Hematopoietic multipotent progenitor cell (in vitro differentiated cells): ENCODE measurements at places on chromosomes 3 and 15.
A peak's percentile ranks its signal among the peaks of the same experiment; 100 is the strongest.

GRCh38 chr3:45665101-45665572 is 24.1 kb upstream of the SACM1L start:
- peak; percentile 78 for DNase-seq

- no peak for DNase-seq
Measured at GRCh38 chr15:85913461-85913860, 118.7 kb upstream of the KLHL25 start.

DNA sequence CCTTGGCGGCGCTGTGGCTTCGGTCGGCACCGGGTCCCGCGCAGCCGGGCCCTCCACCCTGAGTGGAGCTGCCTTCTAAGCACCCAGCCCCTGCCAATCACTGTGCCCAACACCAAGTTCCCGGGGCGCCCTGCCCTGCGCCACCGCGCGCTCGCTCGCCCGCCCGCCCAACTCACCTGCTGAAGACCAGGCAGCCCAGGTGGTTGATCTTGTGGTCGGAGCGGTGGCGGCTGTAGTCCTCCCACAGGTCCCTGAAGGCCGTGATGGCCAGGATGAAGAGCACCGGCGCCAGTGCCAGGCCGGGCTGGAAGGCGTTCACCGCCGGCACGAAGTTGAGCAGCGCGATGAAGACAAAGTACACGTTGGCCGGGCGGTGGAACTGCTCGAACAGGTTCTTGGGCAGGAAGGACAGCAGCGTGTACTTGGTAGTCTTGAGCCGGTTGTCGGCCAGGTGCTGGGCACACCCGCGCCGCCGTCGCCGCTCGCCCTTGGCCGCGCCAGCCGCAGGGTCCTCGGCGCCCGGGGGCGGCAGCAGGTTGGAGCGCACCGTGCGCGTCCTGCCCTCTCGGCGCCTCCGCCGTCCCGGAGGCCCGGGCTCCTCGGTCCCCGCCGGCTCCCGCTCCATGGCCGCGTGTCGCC is 536 bp downstream of the ATP10A start:
- peak; percentile 32 for DNase-seq

GRCh38 chr3:50848308-50848707 is 173.6 kb downstream of the DOCK3 start:
- no peak for DNase-seq

DNA sequence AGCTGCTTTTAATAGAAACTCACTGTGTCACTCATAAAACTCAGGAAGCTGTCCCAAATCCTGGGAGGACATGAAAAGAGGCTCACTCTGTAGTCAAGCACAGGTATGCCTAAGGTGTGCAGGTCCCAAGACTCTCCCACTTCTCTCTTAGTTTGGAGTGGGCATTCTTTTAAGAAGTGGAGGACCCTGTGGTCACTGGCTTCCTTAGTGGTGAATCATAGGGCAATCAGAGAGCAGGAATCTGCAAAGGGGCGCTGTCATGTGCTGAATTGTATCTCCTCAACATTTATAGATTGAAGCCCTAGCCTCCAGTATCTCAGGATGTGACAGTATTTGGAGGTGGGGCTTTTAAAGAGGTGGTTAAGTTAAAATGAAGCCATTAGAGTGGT is 47.2 kb upstream of the ZBTB38 start:
- no peak for DNase-seq

- DNase-seq, result no peak
Measured at GRCh38 chr15:91110407-91110806, 10.3 kb downstream of the SV2B start.

GRCh38 chr3:129954514-129954913 is 20.0 kb upstream of the TRH start:
- DNase-seq, result no peak

DNA sequence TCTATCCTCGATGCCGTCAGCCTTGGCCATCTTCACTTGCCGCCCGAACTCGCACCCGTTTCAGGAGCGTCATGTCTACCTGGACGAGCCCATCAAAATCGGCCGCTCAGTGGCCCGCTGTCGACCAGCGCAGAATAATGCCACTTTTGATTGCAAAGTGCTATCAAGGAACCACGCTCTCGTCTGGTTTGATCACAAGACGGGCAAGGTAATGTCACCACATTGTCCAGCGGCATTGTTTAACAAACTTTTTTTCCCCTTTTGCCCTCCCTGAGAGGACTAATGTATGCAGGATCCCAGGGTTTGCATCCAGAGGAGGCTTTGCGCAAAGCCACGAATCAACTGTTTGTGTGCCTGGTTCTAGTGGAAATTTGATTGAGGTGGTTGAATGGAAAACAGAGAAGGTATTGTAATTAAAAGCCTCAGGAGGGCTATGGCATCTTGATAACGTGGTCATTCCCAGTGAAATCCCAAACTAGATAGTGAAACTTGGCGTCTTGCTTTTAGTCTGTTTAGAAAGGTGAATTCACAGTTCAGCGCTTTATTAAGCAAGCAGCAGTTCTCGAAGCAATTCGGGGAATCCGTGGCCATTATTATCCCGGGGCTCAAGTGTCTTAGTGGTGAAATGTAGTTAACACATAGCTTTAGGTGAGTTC is 1.7 kb downstream of the SLMAP start:
- DNase-seq, result no peak

DNA sequence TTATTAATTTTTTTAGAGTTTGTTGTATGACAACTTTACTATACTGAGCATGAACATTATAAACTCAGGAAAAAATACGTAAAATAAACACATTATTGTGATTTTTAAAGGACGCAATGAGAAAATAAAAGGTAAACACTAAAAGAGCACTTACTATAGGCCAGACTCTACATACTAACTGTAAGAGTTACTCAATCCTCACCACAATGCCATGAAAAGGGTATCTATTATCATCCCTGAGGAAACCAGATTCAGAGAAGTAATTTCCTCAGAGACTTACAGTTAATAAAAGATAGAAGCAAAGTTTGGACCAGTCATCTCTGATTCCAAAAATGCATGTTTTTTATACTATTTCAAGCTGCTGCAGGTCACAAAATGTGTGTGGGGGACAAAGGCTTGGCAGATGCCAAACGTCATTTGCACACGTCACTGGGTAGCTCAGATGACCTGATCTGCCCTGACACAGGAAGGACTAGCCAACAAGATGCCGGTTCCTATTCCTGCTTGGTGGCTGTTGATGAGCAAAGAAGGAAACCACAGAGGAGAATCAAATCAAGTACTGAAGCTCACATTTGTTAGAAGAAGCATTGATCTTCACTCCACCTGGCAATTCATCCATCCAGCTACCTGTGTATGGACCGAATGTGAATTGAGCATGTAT is 42.3 kb downstream of the KLHL6 start:
- DNase-seq, result peak; percentile 64

GRCh38 chr15:77506311-77507142 is 85.8 kb downstream of the HMG20A start:
- DNase-seq, result no peak

- no peak for DNase-seq
Measured at GRCh38 chr3:23301819-23302218, 98.7 kb downstream of the UBE2E2 start.

- DNase-seq, result no peak
Measured at GRCh38 chr15:64478863-64479262, 18.5 kb downstream of the ZNF609 start.

GRCh38 chr3:194773771-194774455 is 88.2 kb downstream of the FAM43A start:
- no peak for DNase-seq

- no peak for DNase-seq
Measured at GRCh38 chr3:109057056-109057455, 60.9 kb downstream of the MORC1 start.

- DNase-seq, result no peak
Measured at GRCh38 chr15:95868450-95868849, 462.1 kb upstream of the NR2F2 start.

DNA sequence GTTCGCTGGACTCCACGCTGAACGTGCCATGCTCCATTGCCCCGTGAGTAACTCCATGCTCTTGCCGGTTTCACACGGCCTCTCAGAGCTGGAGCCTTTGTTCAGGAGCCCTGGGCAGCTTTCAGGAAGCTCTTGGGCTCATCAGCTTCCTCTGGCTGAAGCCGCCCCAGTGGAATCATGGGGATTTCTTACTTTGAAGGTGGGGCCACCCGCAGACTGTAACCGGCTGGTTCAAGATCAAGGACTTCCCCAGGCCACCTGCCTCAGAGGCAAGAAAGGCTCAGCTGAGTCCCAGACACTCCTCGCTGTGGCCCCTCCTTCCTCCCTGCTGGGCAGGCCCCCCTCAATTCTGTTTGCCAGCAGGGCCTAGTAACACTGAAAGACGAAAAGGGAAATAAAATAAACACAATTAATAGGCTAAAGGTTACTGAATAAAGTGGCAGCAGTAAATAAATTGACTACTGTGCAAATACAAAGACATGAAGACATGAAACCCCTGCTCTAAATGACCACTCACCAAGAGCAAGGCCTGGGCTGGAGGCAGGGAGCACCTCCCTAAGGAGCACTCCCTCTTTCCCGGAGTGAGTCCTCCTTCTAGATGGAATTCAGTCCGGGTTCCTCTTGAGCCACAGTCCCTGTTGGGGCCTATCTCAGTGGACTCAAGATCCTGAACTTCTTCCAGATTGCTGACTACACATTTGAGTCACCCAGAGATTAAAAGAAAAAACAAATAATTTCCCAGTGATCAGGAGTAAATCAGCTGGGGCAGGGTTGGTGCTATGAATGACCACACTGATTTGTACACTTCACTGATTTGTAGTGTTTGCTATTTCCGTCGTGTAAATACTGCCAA is 51.0 kb downstream of the ZDHHC19 start:
- DNase-seq, result no peak

DNA sequence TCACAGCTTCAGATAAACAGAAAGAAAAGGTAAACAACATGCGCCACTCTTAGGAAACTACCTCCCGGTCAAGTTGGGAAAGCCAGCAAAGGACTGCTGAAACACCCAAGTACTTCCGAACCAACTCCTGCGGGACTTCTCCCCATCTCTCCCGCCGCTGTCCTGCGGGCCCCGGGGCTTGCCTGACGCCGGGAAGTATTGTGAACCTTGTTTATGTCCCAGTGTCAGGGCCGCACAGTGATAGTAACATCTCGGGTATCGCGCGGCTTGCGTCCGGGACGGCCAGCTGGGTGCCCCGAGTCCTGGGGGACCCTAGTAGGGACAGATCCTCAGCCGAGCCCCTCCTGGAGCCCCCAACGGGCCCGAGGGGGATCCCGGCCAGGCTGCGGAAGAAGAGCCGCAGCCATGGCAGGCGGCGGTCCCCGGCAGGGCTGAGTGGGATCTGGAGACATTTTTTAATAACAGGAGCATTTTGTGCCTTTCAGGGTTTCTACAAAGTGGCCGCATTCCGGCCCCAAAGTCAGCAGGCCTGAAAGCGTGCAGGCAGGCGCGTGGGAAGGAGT is 756 bp downstream of the CLPX start:
- DNase-seq, result peak; percentile 48

- DNase-seq, result peak; percentile 81
Measured at GRCh38 chr3:59056706-59057105, 6.9 kb upstream of the CFAP20DC start.

- no peak for DNase-seq
Measured at GRCh38 chr3:103785537-103785936, 1350.7 kb downstream of the ZPLD1 start.

DNA sequence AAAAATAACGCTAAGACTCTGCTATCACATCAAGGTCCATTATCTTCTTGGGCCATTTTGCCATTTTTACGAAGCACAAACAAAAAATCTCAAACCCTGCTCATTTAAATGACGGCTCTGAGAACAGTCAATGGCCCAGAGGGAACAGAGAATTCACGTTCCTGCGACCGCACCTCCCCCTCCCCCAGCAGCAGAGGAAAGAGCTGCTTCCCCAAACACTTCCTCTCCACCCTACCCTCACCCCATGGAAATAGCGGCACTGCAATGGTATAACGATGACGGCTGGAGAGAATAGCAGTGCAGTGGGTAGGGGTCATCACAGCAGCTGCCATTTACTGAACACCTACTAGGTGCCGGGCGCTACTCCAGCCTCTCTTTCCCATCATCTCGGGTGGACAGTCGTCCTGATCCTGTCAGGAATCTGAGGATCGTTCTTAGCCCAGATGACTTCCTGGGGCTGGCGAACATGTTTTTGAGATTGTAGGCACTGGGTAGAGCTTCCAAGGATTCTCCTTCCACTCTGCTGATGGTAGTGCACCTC is 113.3 kb downstream of the IQSEC1 start:
- DNase-seq, result peak; percentile 63

DNA sequence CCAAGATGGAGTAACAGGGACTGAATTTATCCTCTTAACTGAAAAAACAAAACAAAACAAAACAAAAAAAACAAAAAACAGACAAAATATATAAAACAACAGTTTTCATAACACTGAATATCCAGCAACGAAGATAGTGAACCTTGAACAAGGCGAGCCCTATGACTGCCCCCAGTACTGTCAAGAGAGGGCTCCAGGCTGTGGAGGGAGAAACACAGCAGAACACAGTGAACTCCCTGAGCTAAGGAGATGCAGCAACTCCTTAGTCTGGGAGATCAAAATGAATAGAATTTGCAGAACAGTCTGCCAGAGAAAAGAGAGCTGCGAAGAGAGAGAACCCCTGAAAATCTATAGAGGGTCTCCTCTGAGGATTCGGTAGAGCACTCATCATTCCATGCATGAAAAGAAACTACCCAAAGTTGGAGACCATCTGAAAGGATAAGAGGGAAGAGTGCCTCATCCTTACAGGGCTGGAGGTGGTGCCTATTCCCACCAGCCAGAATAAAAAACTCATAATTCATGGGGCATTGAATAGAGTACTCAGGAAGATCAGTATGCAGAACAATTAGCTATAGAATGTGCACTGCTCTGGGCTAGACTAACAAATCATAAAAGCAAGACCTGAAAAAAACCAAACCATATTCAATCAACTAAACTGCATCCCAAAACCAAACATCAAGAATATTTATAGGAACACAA is 101.8 kb downstream of the FRMD4B start:
- no peak for DNase-seq

GRCh38 chr3:83877910-83878309 is 1080.9 kb upstream of the CADM2 start:
- no peak for DNase-seq

- no peak for DNase-seq
Measured at GRCh38 chr3:115380883-115381572, 233.9 kb upstream of the ZBTB20 start.

DNA sequence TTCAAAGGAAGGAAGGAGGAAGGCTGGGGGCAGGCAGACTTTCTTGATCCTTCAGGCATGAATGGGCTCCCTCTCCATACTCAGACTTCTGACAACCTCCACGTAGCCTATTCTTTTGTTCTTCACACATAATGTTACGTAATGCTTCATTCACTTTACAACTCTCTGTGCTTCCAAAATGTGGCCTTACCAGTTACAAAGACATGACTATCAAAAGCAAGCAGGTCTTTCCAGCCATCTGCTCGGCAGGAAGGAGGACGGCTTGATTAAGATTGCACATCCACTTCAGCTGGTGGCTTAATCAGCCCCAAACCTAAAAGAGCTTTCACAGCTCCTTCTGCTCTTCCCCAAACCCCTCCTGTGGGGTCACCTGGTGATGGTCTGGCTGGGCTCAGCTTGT is 263.2 kb downstream of the XXYLT1 start:
- peak; percentile 76 for DNase-seq

DNA sequence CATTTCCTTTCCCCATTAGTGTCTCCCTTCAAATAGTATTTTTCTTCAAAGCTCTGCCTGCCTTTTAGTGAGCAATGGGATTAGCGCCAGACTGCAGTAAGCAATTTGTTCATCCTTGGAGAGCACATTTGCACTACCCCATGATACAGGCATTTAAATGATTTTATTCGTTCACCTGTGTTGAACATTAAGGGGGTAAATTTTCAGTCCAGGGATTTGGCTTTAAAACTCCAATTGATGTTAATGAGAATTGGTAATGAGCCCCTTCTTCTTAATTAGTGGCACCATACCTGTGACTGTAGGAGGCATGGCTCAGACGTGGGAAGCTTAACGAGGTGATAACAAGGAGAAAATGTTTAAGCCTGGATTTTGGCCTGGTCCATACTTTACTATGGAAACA is 161.4 kb upstream of the NANOGP8 start:
- no peak for DNase-seq
